ENCODE measurements at places on chromosomes 3 and 15.

DNA sequence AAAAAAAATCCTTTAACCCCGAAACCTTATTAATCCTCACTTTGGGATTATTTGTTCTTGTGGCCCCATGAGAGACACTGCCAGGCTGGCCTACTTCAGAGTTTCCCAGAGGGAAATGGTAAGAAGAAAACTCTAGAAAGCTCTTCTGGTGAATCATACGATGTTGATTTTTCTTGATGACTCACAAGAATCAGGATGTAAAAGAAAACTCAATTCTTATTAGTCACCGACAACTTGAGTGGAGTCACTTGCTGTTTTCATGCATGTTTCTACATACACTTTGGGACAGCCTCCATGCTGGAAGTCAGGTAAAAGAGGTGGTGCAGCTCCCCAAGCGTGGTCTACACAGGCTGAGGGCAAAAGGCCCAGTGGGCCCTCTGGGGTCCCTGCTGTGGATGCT lies 42.8 kb downstream of the MYO5C start:
- DNase-seq: peak; percentile 85

GRCh38 chr3:175267561-175267960 lies 408.4 kb downstream of the NAALADL2 start:
- DNase-seq: no peak

- no peak for DNase-seq
Observed at GRCh38 chr3:140188285-140188684, 253.3 kb downstream of the CLSTN2 start.

DNA sequence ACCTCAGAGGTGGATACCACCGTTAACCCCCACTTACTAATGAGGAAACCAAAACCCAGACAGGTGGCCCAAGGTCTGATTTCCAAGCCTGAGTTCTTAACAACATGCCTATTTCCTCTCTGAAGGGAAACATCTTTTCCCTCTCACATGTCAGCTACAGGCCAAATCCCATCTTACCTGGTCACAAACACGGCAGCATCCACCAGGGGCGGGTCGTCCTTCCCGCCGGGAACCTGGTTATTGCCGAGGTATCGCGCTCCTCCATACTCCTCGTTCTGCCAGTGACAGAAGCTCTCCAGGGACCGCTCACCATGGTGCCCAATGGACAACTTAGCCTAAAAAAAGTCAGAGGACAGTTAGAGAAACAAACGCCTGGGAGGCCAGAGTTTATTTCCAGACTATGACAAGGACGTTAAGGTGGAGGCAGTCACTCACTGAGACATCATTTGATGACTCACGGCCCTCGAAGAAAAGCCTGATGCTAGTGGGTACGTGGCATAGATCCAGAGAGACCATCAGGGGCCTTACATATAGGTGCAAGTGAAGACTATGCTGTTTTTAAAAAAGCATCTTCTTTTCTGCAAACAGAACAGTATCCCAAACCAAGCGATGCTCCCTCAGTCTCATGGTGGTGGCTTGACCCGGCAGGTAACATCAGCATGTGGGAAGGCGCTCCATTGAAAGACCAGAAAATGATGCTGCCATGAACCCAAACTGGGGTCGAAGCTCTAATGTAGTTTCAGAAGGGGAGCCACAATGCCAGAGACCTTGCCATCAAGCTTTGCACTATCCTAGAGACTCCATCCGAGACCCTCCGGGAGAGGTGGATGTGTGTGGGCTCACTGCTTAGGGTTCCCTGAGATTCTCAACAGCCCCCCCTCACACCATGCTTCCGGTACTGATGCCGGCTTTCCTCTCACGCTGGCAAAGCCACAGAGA lies 80.2 kb downstream of the ADAMTS17 start:
- DNase-seq: no peak

DNA sequence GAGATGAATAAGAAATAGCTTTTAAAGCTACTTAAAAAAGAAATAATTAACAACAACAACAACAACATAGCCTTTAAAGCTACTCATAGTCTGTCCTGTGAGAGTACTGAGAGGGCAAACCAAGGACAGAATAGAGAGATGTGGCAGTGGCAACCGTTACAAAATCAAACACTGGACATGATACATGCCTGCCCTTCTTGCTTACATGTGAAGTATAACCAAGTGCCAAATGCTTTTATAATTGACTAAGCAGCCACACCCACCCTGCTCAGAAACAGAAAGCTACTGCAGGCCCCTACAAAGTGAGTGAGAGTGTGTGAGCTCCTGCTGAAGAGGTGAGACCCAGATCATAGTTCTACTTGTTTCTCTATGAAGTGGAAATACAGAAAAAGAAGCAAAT lies 38.4 kb downstream of the NDUFB4 start:
- DNase-seq: no peak

GRCh38 chr3:170809007-170809974 lies 60.7 kb downstream of the RPL22L1 start:
- DNase-seq: peak; percentile 77

- no peak for DNase-seq
Observed at GRCh38 chr3:132284781-132285619, 32.2 kb upstream of the ACP3 start.

DNA sequence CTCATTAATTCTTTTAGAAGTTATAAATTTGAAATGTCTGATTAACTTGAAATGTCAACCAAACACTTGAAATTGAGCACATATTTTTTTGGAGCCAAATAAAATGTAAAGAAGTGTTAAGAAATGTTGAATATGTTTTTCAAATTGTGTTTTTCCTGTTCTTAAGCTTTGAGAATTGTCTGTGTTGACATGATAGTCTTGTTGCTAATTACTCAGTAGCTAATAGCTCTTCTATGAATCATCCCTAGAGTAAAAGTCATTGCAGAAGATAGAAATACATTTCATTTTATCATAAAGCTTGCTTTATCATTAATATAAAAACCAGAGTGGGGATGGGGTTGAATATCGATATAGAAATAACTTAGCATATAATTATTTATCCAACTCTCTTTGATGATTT lies 41.9 kb upstream of the ABHD10 start:
- no peak for DNase-seq

DNA sequence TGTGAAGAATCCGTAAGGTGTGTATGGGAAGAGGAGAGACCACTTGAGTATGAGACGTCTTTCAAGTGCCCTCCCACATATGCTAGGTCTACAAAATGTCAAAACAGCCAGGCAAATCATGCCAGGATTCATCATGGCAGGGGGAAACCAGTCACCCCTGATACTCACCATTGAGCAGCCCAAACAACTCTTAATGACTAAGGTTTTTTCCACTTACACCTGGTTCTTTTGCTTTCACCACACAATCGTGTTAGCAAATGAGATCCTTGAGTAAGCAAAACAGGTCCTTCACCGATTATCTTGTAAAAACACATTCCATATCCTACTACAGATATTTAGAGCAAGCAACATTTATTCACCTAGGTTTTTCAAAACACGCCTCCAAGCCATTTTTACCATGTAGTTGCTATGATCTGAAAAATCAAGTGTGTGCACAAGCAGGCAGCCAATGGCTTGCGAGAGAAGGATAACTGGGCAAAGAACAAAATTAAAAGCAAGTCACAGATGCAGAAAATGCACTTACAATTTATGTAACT lies 177.5 kb upstream of the LPP start:
- no peak for DNase-seq

- DNase-seq: no peak
Observed at GRCh38 chr3:37542772-37543449, 318.8 kb upstream of the CTDSPL start.

DNA sequence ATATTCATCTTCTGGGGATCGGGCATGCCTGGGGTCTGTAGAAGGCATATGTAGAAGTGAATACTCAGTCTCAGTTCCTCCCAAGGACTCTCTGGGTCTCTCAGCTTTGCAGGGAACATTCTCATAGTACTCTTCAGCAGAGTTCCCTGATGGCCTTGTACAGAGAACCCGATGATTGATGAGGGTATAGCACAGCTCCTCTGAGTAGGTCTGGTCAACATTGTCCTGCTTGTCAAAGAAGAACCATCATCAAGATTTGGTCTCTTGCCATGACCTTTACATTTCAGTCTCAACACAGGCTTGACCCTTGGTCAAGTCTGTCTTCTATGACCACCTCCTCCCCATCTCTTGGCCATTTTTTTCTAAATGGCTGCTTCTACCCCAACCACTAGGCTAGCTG lies 9.5 kb downstream of the GCSAM start:
- DNase-seq: no peak

GRCh38 chr3:50423543-50423942 lies 64.2 kb upstream of the TMEM115 start:
- no peak for DNase-seq

DNA sequence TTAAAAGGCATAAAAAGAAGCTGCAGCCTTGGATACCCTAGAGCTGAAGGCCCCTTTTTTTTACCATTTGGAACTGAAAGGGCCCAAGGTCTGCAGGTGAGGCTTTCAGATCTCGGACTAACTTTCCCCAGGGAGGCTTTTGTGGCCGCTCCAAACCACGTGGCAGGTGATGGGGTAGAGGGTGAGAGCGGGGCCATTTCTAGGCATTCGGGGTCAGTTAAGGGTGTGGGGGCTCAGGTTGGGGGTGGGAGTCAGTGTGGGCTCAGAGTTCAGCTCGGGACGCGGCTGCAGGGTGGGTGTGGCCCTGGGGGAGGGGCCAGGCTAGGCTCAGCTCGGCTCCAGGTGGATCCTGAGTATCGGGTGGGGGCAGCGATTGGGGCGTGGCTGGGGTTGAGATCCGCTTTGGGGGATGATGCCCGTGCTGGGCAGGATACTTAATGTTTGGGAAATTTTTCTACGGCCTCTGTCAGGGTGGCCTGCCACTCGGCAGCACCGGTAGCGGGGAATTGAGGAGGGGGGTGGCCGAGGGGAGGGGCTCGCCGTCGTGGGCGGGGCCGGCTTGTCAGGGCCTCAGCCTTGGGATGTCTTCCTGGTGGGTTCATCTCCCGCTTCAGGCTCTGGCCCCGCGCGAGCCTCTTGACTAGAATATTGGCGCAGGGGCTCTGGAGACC lies 2.5 kb downstream of the KLF13 start:
- no peak for DNase-seq

DNA sequence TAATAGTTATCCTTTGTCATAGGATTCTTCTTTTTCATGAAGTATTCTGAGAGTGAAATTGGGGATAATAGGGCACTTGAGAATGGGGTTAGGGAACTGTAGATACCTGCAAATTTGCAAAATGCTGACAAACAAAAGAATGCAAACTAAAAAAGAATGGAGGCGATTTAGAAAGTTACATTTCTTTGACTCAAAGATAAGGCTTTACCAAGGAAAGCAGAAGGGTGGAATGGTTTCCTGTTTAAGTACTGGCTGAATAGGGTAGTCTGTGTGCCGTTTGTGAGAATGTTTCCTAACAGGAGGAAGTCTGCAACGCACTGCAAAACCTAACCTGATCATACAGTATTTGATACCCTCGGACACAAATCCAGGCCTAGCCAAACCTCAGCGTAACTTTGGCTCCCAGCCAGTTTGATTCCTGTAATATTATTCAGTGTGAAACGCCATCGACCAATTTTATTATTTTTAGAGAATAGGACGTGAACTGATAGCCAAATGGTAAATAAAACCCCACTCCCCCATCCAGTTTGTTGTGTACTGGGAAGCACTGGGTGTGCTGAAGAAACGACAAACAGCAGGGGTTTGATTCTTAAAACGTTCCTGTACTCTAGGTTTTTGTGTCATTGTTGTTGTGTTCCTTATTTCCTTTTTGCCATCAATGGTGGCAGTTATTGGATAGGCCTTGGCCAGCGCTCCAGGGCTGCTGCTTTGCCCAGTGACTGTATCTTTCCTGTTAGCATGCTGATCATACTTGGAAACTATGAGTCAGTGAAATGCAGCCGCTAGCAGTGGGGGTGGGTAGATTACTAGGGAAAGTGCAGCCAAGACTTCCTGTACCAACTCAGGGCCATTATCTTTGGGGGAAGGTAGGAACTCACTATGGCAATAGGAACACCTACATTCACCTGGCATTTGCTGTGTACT lies 148.0 kb upstream of the TBL1XR1 start:
- peak; percentile 92 for DNase-seq

DNA sequence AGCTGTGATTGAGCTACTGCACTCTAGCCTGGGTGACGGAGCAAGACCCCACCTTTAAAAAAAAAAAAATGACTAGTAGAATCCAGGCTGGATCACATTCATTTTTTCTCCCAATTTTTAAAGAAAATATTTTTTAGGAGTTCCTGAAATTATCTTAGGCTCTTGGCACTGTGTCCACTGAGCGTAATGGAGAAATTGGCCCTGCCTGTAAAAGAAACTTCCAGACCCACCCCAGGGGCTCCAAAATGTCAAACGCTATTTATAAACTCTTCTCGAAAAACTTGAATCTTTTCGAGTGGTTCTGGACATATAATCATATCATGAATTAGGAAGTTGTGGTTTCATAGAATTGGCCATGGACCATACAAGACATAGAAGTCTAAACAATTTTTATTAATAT lies 300.2 kb upstream of the RGMA start:
- DNase-seq: no peak

GRCh38 chr15:25848784-25849156 lies 14.4 kb downstream of the ATP10A start:
- no peak for DNase-seq

DNA sequence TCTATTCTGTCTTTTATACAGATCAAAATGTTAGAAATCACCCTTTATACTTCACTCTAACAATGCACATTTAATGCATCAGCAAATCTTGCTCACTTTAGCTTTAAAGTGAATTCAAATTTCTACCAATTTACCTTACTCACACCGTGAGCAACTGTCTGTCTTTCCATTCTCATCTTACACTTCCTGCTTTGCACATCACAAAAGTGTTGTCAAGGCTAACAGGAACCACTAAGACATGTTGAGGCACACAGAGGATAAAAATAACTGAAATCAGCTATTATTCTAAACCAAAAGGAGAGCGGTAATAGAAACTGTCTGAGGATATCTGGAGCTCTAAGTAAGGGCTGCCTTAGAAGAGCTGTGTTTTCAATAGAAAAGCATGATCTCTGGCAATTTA lies 519.9 kb downstream of the ZBBX start:
- DNase-seq: no peak

DNA sequence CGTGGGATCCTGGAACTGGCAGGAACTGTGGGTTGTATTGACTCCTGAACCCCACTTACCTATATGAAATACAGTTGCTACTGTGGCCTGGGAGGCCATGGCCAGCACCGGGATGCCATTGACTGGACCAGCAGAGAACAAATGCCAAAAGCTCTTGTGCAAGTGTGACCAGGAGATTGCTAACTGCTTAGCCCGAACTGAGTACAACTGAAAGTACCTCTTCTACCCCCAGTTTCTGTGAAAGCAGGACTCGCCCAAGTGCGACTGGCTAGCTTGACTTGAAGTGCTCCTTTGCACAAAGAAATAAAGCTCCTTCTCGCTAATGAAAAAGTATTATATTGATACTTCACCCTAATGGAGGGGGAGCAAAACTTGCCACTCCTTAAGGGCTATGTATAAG lies 101.3 kb upstream of the ATP11B start:
- no peak for DNase-seq
